ENCODE measurements at places on chromosomes 1 and 21.

GRCh38 chr1:76013206-76013581 lies 61.4 kb upstream of the ST6GALNAC3 start:
- DNase-seq: no peak

DNA sequence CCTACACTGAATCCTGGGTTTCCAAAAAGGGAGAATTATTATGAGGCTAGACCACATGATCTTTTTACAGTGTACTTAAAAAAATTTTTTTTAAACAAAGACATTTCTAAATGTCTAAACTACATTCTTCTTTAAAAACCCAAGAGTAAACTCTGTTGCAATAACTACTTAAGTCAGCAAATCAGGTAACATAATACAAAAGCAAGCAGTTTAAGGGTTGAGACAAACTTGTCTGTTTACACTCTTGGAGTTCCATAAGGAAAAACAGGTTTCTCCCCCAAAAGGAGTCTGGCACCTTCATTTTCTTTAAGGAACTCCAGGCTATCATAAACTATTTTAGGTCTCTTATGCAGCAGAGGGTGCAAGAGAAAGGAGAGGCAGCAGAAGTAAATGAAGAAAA lies 12.5 kb upstream of the ANKRD45 start:
- no peak for DNase-seq

DNA sequence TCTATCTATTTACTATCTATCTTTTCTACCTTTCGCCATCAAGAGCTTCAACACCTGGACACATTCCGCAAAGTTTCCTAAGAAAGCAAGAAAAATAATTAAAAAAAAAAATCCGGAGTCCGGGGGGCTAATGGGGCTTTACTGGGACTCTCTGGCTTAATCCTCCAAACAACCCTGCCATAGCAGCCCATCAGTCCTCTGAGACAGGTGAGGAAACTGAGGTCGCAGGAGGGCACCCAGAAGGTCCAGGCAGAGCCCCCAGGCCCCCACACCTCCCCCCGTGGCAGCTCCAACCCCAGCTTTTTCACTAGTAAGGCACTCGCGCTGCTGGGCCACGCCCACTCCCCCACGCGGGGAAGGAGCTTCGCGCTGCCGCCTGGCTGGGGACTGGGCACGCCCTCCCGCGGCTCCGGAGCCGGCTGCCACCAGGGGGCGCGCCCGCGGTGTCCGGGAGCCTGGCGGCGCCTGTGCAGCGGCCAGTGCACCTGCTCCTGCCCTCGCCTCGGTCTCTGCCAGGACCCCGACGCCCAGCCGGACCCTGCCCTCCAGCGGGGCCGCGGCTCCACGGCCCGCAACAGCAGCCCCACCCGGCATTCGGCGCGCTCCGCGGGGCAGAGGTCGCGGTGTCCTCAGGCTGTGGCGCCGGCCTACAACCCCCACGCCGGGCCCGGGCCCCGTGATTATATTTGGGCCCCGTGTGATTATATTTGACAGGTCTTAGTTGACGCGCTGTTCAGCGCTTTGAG lies 54.1 kb upstream of the SAMD11 start:
- DNase-seq: peak; percentile 52

- DNase-seq: peak; percentile 85
These were observed 40.1 kb downstream of the ELK4 start for GRCh38 chr1:205591522-205592351.

GRCh38 chr21:15134701-15135470 lies 70.1 kb upstream of the NRIP1 start:
- DNase-seq: peak; percentile 51

DNA sequence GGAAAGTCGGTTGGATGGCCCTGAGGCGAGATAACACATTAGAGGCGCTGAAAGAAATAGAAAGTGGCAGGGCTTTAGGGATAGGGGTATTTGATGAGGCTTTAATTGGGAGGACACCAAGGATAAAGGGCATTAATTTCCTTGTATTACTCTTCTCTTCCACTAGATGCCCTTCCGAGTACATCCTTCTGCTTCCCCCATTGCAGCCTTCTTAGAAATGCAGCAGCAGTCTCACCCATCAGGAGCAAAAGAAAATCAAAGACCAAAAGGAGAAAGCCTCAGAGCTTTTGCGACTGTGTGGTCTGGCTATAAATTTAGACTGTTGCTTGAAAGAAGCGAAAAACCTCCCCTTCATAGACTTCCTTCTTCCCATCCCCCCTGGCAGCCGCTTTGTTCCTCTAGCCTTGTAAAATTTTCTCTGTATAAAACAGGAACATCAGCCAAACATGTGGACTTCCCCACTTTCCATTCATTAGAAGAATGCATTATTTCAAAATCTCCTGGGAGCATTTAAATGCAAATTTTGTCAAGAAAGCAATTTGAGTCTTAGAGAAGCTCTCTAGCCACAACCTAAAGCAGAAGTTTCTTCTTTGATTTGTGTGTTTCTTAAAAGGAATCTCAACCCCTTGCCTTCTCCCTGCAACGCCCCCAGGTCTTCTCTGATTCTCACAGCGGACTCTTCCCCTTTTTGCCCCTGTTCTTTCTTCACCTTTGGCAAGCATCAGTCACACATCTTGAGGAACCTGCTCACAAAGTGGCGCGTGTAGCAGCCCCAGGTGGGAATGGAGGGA lies 76.6 kb downstream of the NDUFS5 start:
- DNase-seq: peak; percentile 81

- no peak for DNase-seq
These were observed 29.4 kb downstream of the TMPRSS2 start for GRCh38 chr21:41478319-41479177.

- no peak for DNase-seq
These were observed 57.4 kb downstream of the FOXD2 start for GRCh38 chr1:47495176-47495713.

DNA sequence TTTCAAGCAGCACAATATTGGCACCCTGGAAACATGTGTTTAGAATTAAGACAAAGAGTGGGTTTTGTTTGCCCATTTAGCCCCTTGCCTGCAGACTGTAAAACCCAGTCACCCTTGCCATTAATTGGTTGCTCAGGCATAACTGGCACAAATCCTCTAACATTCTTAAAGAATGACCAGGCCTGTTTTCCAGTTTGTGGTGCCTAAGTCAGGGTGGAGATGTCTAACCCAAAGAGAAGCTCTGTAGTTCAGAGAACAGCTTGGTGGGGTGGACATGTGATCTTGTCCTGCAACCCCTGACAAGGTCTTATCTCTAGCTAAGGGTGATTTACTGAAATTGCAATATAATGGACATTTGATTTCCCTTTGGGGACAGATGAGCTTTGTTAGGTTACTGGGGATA lies 8.8 kb upstream of the ANGPTL7 start:
- DNase-seq: no peak

DNA sequence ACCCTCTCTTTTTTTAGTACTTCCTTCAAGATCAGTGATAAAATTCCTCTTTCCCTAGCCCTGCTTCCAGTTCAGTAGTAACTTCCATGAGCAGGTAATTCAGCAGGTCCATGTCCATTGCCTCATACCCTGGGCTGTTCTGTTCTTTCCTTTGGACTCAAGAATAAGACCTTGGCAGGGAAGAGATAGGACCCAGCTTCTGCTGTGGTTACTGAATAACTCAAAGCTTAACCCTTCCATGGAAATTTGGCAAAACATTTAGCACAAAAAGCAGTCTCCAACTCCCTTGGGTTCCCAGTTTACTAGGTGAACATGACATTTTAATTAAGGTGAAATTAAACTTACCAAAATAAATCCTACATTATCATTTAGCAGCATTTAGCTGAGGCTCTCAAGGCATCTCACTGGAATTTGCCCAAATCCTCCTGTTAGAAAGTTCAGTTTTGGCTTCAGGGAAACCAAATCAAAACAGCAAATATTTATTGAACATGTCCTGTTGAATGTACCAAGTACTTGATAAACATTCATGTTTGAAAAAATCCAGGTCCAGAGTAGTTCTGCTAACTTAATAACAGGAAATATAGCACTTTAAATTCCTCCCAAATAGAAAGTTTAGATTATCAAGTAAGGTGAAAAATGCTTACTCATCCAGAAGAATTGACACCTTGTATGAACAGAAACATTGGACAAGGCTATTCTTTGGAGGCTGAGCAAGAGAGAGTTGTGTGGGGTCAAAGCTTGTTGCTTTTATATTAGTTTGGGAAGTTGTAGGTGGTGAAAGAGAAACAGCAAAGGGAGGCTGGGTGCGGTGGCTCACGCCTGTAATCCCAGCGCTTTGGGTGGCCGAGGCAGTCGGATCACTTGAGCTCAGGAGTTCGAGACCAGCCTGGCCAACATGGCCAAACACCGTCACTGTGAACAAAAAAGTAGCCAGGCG lies 8.4 kb upstream of the SERPINC1 start:
- DNase-seq: no peak

- no peak for DNase-seq
These were observed 1.5 kb upstream of the ST6GALNAC5 start for GRCh38 chr1:76865696-76866286.

GRCh38 chr1:204227996-204228785 lies 14.4 kb upstream of the GOLT1A start:
- no peak for DNase-seq

GRCh38 chr21:23452384-23453083 lies 2154.7 kb downstream of the MRPL39 start:
- peak; percentile 9 for DNase-seq

GRCh38 chr21:38325731-38326420 lies 69.1 kb downstream of the KCNJ15 start:
- no peak for DNase-seq

DNA sequence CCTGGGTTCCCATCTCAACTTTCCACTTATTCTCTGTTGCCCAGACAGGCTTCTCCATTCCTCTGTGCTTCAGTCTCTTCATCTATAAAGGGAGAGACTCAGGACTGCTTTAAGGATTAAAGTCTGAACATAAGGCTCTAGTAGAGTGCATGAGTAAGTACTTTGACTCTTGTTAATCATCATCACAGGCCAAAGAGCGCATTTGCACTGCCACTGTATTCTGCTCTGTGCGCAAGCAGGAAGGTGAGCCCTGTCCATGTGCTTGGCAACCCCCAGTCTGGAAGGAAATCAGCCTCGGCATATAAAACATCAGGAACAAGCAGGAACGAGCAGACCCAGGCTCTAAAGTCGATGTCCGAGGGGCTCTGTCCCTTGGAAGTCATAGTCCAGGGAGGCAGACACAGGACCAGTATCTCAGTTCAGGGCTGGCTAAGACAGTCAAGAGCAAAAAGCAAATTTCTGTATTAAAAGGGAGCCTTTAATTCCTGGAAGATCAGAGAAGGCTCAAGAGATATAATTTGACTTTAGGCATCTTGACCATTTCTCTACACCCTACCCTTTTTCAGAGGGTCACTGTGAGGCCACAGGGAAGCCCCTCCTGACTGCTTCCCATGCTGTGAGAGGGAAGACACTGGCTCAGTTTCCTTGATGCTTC lies 131.2 kb downstream of the TRABD2B start:
- DNase-seq: no peak

DNA sequence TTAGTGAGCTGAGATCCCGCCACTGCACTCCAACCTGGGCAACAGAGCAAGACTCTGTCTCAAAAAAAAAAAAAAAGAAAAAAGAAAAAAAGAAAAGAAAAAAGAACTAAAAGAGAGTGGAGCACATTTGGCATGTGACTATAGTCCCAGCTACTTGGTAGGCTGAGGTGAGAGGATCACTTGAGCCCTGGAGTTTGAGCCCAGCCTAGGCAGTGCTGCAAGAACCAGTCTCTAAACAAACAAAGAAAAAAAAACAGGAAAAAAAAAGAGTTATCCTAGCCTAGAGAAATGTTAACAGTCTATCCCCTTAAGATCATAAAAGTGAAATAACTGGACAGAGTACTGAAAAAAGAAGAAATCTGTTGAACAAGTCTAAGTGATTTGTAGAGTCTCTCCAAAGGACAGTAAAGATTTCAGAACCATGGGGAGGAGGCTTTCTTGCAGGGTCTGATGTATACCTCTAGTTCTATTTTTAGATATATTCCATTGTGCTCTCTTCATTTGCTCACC lies 4.5 kb upstream of the PRDX1 start:
- no peak for DNase-seq

GRCh38 chr1:162904579-162904978 lies 43.6 kb upstream of the CCDC190 start:
- no peak for DNase-seq

- no peak for DNase-seq
These were observed 15.2 kb downstream of the ADCY10 start for GRCh38 chr1:167898578-167899222.

DNA sequence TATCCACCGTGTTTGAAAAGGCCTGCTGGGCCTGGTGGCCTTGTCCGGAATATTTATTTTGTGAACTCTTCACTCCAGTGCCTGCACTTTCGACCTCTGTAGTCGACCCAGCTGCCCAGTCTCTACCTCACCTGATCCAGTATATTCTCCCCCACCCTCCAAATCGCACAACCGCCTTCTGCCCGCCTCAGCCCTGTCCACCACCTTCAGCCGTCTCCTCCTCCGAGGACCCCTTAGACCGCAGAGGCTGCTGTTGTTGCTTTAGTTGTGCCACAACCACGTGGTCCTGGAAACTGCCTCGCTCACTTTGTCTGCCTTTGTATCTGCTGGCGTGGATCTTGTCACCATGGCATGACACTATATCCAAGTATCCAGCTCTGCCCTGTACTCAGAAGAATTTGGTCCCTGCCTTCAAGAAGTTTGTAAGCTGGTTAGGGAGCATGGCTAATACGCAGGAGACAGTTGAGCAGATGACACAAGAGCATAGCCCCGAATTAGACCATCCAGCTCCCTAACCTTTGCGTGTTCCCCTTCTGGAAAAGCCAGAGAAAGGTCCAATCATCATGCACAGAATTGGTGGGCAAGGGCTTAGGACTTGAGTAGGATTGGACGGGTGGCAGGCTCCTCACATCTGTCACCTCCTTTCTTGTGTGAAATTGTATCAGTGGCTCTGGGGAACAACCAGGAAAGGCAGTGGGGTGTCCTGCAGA lies 1.5 kb downstream of the PHGDH start:
- peak; percentile 22 for DNase-seq

- no peak for DNase-seq
These were observed 108.2 kb downstream of the GABPA start for GRCh38 chr21:25842925-25843324.

GRCh38 chr1:59366346-59366745 lies 69.5 kb downstream of the FGGY start:
- DNase-seq: no peak

DNA sequence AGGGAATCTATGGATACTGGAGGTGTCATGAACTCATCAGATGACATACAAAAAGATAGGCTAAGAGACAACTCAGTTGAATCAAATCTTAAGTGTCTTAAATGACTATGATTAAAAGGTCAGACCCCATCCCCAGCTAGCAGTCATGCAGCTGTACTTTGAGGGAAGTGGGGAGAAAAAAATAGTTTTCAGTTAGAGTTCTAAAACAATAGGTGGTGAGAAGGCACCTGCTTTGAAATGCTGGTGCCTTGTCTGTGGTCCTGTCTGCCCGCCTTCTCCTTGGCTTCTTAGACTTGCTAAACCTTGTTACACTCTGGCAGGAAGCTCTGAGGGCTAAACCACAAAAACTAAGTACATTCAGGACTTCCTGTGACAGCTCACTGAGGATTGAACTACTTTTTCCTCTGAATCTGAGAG lies 15.3 kb downstream of the CD2 start:
- no peak for DNase-seq

DNA sequence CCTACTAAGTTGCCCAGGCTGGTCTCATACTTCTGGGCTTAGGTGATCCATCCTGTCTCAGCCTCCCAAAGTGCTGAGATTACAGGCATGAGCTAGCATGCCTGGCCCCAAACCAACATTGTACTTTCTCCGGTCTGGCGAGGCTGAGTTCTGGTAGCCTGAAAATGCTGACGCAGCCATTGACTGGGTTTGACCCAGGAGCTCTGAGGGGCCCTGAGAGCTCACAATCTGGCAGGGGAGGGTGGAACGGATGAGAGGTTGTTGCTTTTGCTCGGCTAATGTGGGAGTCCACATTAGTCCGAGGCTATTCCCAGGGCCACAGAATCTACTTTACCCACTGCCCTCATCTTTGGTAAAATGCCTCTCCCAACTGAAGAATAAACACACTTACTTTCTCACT lies 35.1 kb upstream of the PARP1 start:
- DNase-seq: no peak

GRCh38 chr1:112446411-112446810 lies 50.4 kb downstream of the CTTNBP2NL start:
- no peak for DNase-seq
